ENCODE measurements at places on chromosomes 16 and 17.

GRCh38 chr17:8151641-8152111 lies 528 bp downstream of the PER1 start:
- DNase-seq: peak; percentile 84

DNA sequence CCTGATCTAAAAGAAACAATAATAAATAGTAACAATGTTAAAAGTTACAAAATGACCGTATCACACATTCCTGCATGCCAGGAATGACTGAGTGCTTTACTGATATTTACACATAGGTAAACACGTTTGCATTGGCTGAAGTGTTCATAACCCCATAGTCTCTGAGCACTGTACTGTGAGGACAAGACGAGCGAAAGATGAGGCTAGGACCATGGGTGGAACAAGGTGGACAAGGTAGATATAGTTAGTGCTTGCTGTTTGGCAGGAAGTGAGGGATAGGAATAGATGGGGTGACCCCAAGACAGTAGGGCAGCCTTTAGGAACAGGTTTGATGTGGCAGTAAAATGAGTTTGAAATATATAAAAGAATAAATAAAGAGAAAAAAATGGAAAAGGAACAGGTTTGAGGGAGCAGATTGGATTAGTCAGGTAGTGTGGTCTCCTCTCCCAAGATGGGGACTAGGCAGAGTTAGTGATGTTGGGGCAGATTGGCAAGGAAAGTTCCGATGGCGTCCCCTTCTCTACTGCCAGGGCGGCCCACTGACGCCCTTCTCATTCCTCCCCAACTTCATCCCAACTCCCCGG lies 452 bp upstream of the E2F4 start:
- DNase-seq: no peak

GRCh38 chr16:83109490-83110125 lies 482.8 kb downstream of the CDH13 start:
- no peak for DNase-seq

- DNase-seq: no peak
Measured at GRCh38 chr17:66676421-66676820, 158.5 kb upstream of the CACNG5 start.

- peak; percentile 4 for DNase-seq
Measured at GRCh38 chr16:12459391-12460063, 344.2 kb downstream of the CPPED1 start.

GRCh38 chr17:68824707-68825106 lies 130.5 kb downstream of the ABCA8 start:
- no peak for DNase-seq

DNA sequence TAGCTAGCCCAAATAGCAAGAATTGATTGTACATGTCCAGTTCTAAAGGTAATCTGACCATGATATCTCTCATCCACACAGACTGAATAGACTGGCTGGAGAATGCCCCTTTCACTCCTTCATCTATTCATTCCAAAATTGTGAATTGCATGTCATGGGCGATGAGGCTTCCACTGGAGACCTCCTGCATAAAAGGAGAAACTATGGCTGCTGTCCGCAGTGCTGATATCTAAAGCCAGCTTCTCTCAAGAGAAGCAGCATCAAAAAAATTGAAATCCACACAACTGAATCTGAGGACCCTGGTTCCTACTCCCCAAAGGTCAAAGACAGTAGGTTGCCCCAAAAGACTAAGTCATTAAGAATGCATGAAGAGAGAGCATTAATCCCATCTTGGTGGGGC lies 7.9 kb upstream of the SCNN1G start:
- DNase-seq: no peak

- DNase-seq: no peak
Measured at GRCh38 chr17:46869296-46869695, 17.9 kb downstream of the WNT9B start.

DNA sequence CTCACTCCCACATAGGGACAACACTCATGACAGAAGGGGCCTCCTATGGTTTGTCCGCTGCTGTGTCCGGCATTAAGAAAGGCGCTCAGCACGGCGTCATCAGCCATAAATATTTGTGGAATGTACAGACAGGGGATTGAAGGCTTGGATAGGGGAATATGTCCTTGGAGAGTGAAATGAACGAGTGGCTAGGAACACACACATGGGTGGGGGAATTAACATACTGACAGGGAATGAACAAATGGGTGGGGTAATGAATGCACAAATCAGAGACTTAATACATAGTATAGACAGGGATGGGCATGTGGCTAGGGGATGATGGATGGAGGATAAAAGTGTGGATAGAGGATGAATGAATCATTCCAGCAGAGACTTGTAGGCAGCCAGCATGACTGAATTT lies 154.0 kb upstream of the HSBP1 start:
- DNase-seq: no peak

GRCh38 chr16:35391328-35391727 lies 1931.9 kb downstream of the TP53TG3F start:
- DNase-seq: no peak

DNA sequence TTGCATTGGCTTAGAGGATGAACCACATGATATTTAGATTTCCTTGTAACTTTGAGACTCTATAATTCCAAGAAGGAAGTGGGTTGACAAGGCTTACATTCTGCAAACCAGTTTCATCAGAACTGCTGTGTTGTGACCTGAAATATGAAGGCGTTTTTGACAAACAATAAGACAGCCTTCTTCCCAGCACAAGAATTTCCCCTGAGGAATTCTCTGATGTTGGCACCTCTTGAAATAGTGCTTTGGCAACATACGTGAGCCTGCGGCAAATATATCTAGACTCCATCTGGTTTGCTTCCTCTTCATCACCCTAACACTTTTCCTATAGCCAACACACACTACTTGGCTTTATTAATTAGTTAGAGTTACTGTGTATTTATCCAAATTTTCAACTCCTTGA lies 585.5 kb upstream of the SOX9 start:
- DNase-seq: no peak

- DNase-seq: no peak
Measured at GRCh38 chr17:39651923-39652586, 13.1 kb upstream of the TCAP start.

DNA sequence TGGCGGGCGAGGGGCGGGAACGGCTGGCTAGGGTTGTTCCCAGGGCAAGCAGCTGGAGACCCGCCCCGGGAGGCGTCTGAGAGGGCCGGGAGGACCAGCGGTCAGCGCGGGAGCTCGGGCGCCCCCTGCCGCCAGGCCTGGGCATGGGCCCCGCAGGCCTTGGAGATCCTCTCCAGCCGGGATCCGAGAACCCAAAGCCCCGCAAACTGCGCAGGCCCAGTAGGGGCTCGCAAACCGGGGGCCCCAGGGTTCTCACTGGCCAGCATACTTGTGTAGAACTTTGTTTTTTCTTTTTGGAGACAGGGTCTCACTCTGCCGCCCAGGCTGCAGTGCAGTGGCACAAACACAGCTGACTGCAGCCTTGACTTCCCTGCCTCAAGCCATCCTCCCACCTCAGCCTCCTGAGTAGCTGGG lies 20.8 kb upstream of the ZNF423 start:
- DNase-seq: no peak

DNA sequence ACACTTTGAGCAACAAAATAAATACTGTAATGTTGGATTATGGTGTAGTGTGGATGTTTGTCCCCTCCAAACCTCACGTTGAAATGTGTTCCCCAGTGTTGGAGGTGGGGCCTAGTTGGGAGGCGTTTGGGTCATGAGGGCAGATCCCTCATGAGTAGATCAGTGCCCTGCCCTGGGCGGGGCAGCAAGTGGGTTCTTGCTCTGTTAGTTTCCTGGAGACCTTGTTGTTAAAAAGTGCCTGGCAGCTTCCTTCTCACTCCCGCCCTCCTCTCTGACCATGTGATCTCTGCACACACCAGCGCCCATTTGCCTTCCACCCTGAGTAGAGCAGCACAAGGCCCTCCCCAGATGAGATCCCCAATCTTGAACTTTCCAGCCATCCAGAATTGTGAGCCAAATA lies 67.7 kb downstream of the MPRIP start:
- no peak for DNase-seq

GRCh38 chr17:74752822-74753401 lies 4.5 kb downstream of the NHERF1 start:
- DNase-seq: no peak

DNA sequence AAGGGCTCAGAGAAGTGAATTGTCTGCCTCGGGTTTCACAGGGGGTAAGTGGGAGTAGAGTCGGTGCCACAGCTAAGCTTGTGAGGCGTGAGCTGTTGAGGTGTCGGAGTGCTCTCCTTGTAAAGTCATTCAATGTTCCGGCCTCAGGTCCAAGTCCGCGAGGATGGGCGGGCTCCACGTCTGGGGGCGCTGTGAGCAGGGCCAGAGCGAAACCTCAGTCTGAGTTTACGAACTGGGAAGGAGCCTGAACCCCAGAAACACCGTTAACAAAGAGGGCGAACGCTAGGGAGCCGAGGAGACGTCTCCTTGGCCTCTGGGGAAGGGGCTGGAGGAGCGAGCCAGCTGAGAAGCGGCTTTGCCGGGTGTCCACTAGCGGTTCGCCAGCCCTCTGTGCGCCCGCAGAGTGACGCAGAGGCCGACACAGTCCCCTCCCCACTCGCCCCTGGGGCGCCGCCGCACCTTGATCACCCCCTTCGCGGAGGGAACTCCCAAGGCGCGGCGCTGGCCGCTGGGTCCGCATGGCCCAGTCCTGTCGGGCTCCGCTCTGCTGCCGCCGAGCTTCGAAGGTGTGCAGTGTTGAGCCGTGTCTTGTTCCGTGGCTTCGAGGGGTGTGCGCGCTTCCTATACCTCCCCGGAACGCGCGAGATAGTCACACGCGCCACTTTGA lies 4.9 kb downstream of the IRX3 start:
- no peak for DNase-seq

Data from thoracic aorta (tissue), 2 donors.